Tongue (tissue), 3 donors: ENCODE measurements at places on chromosomes 13 and 19. TPM values are rescaled to one million over a fixed set of nuclear protein-coding genes. Genes with fewer than 3 reads are reported as not detected.

The DLEU7 gene
- not detected for total RNA-seq

The KLF5 gene
- total RNA-seq = 49.3 TPM

The ZNF730 gene
- total RNA-seq = 8.6 TPM

The ANGPTL8 gene
- not detected for total RNA-seq

The SPINT2 gene
- 89.5 TPM for total RNA-seq
